Bronchial epithelial cell (primary cell): ENCODE measurements at places on chromosomes 12 and 14. TPM values are rescaled to one million over a fixed set of nuclear protein-coding genes. Genes with fewer than 3 reads are reported as not detected.

Gene TBX5
- total RNA-seq: not detected in 2 replicates

Gene FOXG1
- not detected in 2 replicates for total RNA-seq

GRCh38 chr12:77685112-77685511 is 145.6 kb upstream of the NAV3 start:
- DNase-seq: peak; percentile 72

GRCh38 chr12:122921917-122922316 is 26.0 kb upstream of the VPS37B start:
- no peak for DNase-seq

DNA sequence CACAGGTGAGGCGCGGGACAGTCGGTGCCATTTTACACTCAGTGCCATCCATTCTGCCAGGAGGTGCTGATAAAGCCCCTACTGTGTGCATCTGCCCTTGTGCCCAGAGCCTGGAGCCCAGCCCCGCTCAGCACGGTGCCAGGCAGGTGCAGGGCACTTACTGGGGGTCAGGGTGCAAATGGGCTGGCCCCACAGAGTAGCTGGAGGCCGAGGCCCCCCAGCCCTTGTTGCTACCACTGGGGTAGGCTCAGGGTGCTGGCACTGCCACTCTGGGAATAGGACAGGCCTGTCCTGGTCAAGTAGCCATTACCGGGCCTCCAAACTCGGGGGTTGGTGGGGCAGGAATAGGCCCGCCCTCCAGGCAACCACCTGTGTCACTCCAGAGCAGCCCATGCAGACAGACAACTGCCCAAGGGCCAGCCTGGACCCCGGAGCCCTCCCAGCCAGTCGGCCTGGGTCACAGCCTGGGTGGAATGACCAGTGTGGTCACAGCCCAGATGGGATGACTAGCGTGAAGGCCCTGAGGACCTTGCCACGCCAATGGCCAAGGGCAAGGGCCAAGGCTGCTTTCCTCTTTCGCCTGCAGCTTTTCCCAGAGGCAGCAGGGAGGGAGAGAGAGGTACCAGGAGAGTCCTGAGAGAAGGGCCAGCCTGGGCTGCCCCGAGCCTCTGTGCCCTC is 3.0 kb downstream of the INF2 start:
- no peak for DNase-seq

DNA sequence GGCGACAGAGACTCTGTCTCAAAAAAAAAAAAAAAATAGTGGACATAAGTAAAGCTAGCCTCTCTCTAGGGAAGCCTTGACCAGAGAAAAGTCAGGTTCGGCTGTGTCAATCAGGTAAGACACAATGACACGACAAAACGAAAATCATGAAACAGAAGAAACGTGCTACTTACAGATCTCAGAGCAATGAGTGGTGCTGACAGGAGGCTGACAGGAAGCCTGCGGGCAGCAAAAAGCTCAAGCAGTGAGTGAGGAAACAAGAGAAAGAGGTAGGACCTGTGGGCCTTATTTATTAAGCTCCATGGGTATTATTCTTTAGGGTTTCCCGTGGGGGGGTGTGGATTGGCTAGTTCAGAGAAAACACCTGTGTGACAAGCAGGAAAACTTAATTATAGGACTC is 363.1 kb downstream of the KCNH5 start:
- no peak for DNase-seq
